ENCODE measurements at places on chromosomes 12 and 14.

DNA sequence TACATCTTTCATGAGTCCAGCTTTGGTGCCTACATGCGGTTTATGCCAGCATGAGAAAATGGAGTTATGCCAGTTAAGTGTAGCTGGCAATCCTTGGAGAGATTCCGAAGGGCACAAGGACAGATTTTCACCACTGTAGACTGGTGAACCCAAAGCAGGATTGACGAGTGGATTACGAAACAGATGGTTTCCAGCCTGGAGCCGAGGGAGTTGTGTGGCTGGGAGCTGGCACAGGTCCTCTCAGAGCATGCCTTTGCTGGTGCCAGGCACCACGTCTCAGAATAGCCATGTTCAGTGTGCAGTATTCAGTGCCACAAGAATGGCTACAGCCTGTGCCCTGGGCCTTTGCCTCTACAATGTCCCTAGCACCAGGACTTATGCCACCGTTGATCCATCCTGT is 13.2 kb downstream of the KCNH3 start:
- DNase-seq, result no peak

DNA sequence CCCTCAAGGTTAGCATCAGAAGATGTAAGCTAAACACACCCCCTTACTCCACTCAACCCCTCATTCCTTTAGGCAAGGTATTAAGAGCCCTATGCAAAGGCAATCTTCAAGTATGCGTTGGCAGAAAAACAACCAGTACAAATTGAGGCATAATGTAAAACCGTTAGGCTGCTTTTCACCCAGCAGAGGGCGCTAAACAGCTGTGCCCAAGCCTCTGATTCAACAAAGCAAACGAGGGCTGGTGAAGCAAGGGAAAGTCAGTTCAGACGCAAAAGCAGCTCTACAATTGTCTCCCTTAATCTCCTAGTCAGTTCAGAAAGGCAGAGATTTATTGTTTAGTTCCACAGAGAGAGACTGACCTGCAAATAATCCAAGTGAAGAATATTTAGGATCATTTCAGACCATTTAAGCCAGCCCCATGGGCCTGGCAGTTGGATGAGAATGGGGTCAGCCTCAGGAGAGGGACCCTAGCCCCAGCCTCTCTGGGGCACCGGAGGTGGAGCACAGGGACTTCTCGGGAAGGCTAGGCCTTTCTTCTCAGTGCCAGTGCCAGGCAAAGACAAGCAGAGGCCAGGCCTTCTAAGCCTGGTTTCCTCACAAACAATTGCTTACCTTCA is 23.5 kb downstream of the DCAF5 start:
- peak; percentile 57 for DNase-seq

DNA sequence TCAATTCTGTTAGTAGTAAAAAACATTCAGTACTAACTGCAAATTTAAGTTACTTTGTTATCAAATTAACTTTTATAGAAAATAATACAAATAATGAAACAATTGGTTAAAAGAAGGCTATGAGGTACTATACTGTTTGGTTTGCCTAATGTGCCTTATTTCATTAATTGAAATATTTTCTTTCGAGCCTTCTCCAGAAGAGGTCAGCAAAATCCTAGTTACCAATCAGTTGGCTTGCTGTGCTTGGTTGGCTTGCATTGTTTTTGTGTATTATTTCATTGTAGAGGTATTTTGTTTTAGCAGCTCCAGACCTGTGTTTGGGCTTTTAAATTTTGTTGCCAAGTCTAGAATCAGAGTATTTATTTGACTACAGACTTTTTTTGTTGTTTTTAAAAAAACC is 68.5 kb downstream of the AEBP2 start:
- DNase-seq, result no peak

DNA sequence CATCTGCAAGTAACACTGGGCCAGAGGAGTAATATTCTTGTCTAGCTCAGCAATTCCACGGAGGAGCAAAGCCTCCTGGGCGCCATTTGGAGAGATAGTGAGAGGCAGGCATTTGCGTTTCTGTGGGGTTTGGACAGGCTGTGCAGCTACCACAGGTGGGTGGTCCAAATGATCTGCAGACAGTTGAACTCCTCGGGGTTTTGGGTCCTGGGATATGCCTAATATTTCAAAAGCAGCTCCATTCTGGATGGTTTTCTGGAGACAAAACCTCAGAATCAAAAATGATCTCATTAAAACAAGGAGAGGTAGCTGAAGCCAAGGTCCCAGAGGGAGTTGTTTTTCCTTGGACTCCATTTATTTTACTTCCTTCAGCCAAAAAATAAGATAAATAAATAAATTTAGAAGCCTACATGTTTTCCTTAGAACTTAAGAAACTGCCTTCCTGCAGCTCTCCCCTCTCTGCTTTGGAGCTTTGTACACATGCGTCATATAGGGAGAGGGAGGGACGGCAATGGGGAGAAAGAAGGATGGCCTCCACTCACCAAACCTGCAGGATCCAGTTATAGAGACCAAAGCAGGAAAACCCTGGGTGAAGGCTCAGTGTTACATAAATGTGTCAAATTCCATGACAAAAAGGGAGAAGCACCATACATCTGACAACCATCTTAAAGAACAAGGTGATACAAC is 227.3 kb upstream of the DAAM1 start:
- no peak for DNase-seq

- DNase-seq, result no peak
Observed at GRCh38 chr12:57435293-57435692, 709 bp downstream of the INHBC start.

GRCh38 chr12:108597559-108598471 is at the start of gene TMEM119:
Gene TMEM119, minus strand, starts transcription at chr12:108598084. Its CDS starts 5,701 bp downstream, at chr12:108592383.
- no peak for DNase-seq

- no peak for DNase-seq
Observed at GRCh38 chr12:10664499-10664898, 9.4 kb downstream of the STYK1 start.

- no peak for DNase-seq
Observed at GRCh38 chr12:39993268-39993667, 112.6 kb downstream of the SLC2A13 start.

- DNase-seq, result no peak
Observed at GRCh38 chr12:122187466-122187865, 4.5 kb downstream of the LRRC43 start.

DNA sequence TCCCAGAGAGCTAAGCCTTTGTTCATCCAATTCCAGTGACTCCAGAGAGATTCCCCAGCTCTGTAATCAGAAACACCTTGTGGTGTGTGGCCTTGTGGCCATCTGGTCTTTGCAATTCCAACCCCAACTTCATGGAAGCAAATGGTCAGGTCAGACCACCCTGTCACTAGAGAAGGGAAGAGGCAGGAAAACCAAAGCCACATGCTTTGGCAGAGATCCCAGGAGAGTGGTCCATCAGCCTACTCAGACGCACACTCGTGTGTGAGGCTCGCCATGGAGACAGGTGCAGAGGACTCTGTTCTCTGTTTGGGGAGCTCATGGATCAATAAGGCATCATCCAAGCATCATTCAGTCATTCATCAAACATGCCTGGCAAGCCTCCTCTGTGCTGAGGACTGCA is 46.2 kb upstream of the TUNAR start:
- no peak for DNase-seq

GRCh38 chr12:132560614-132561426 is 49.6 kb downstream of the LRCOL1 start:
- peak; percentile 53 for DNase-seq

Measured in activated CD8-positive, alpha-beta memory T cell treated with anti-CD3 and anti-CD28 coated beads for 1 hour (primary cell).